ENCODE measurements at places on chromosomes 11 and 22.

- no peak for DNase-seq
Observed at GRCh38 chr22:19987394-19988306, 29.0 kb downstream of the ARVCF start.

DNA sequence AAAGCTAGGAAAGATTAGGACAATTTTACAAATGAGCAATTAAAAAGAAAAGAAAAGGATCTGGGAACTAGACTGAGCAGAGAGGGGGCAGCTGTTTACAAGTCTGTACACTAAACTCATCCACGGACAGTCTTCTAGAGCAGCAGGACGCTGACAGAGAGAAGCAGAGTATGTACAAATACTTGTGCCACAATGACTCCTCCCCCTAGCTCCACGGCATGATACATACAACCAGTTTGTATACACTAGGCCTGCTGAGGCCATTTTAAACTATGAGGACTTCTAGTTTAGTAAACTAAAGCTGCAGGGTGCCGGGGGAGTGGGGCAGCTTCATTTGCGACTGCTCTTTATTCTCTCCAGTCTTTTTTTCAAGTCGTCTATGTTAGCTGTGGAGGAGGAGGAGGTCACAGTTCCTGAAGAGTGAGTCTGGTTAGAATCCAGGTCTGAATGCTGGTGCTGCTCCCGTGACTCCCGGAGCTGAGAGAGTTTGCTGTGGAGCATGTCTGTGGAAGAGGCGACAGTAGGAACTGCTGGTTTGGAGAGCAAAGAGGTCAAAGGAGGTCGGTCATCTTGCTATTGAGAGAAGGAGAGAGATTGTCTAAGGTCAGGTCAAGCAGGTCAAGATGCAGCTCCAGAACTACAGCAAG, 24.8 kb downstream of the F2 start:
- DNase-seq: no peak

GRCh38 chr22:31544481-31545480, 48.4 kb downstream of the SFI1 start:
- DNase-seq: no peak

DNA sequence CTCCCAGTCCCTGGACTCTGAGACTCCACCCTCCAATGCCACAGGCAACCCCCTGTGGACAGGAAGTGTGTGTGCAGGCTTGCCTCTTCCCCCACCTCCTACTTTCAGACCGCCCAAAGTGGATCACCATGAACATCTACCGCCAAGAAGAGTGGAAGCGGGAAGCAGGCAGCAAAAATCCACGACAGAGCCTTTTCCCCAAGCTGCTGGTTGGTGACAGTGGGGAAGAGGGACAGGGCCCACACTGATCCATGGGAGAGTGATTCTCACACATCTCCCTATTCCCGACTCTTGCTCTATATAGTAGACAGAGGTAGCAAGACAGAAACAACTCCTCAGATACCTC, 53.4 kb upstream of the SPATA19 start:
- no peak for DNase-seq

- DNase-seq: no peak
Observed at GRCh38 chr11:68130121-68130520, 8.9 kb upstream of the CHKA start.

DNA sequence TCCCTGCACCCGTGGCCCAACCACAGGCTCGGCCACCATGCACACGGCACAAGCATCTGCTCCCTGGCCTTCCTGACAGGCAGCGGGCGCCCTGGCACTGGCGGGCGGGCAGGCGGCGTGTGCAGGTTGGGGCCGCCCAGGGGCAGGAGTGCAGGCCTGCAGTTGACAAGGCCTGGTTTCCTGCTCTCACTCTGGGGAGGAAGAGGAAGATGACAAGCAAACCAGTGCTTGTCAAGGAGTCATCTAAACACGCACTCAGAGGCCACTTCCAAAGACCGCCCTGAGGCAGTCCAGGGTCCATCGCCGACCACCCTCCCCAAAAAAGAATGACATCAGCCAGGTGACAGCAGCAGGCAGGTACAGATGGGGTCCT, 65.3 kb upstream of the LINC01488 start:
- DNase-seq: no peak

Measured in stimulated activated CD4-positive, alpha-beta T cell treated with anti-CD3 and anti-CD28 coated beads, TNF-alpha, amount 100 ng/mL, for 1 hour (primary cell).